Ascending aorta (tissue), 2 donors: ENCODE measurements at places on chromosomes 16 and 17.

- no peak for DNase-seq
These were observed 59.9 kb downstream of the WNT3 start for GRCh38 chr17:46758614-46759013.

DNA sequence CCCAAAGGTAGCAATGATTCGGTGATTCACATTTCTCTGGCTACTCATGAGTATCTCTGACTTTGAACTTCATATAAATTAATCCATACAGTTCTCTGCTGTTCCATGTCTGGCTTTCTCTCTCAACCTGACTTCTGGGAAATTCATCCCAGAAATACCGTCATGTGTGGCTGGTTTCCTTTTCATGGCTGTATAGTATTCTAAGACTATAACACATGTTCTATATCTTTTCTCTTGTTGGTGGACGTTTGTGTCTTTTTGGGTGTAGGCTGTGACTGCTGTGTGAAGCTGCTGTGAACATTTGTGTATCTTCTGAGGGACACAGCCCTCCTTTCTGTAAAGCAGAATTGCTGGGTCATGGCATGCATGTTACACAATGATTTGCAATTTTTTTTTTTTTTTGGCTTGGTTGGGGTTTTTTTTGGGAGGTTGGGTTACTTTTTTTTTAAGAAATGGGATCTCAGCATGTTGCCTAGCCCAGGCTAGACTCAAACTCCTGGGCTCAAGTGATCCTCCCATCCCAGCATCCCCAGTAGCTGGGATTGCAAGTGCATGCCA lies 6.3 kb downstream of the TTYH2 start:
- DNase-seq, result no peak

DNA sequence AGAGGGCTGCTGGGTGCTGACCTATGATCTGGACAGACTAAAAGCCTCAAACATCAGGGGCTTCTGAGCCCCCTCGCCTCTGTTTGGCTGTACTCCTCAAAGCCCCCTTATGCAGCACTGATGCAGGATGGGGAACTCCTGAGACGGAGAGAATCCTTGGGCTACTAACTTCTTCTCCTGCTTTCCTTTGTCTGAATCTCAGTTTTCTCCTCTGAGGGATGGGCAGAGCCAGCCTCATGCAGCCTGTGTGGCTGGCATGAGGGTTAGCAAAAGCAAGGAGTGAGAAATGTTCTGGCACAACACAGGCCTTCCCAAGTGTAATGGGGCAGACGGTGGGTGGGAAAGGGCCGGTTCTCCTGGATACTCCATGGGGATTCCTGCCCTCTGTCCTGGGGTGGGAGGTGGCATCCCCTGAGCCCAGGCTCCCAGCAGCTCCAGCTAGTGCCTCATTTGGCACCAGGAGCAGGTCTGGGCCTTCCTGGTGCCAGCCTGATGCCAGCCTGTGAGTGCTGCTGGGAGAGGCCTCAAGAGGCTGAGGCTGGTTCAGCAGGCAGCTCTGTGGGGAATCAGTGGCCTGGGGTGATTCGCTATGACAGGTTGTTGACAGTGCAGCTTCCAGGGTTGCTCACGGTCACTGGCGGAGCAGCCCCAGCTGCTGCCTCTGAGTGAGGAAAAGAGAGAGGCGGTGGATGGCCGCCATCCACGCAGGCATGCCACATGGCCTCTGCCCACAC lies 4.0 kb upstream of the BRD7 start:
- peak; percentile 41 for DNase-seq

GRCh38 chr16:85584267-85584666 lies 28.9 kb upstream of the GSE1 start:
- DNase-seq, result no peak

- DNase-seq, result no peak
These were observed 30.6 kb upstream of the FAAP100 start for GRCh38 chr17:81582749-81583148.

DNA sequence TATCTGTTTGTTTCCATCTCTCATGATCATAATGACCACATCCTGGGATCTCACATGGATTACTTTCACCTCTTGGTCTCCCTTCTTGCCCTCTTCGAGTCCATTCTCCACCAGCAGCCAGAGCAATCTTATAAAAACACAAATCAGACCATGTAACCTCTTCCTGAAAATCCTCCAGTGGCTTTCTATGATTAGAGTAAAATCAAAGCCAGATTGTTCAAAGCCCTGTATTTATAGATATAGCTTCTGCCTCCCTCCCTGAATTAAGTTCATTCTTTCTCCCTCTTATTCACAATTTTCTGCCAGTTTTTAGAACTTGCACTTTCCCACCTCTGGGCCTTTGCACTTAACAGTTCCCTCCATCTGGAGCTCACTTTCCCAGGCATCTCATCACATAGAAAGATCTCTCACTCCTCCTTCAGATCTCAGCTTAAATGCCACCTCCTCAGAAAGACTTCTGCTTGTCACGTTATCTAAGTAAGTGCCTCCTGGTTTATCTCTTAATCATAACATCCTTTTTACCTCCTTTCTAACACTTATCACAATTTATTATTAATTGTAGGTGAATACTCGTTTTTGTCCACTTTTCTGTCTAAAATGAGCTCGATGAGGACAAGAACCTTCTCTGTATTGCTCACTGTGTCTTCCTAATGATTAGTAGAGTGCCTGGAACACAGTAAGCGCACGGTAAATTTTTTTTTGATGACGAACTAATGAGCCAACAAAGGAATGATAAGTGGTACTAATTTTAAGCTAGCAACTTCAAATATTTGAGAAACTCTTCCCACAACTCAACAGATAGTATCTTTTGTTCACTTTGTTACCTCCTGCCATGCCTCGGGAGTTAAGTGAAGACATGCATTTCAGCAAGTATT lies 80.5 kb downstream of the CYB561 start:
- DNase-seq, result no peak

DNA sequence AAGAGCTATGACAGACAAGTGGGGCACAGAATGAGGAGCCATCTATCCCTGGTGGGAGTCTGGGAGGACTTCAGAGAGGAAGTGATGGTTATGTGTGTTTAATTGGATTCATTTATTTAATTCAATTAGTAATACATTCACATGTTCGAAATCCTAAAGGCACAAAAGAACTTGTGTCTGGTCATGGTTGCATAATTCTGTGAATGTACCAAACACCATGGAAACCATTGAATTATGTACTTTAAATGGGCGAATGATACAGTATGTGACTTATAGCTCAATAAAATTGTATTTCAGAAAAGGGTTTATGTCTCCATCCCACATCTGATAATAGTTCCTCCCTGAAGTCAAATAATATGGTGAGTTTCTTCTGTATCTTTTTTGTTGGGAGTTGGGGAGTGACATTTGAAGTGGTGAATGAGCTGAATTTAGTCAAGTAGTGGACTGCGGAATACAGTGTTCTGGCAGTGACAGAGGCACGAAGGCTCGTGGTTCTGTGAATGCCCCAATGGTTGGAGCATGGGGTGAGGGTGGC lies 19.8 kb upstream of the G6PC1 start:
- no peak for DNase-seq

- no peak for DNase-seq
These were observed 95.0 kb downstream of the ADCY9 start for GRCh38 chr16:4021070-4021779.
